ENCODE measurements at places on chromosomes 7 and 10. TPM values are rescaled to one million over a fixed set of nuclear protein-coding genes. Genes with fewer than 3 reads are reported as not detected.

Gene UFSP1
- total RNA-seq, result 1.2 TPM

Gene GIMAP1
- total RNA-seq, result not detected

Gene NUTM2B
- not detected for total RNA-seq

Gene AKR1C4
- total RNA-seq, result not detected

Gene PPP1R3A
- total RNA-seq, result not detected

Gene PTPN20
- 0.47 TPM for total RNA-seq

Gene PTPN12
- 20.1 TPM for total RNA-seq

Gene FEZF1
- not detected for total RNA-seq

Gene PRSS2
- not detected for total RNA-seq

Gene DIP2C
- 24.9 TPM for total RNA-seq

Gene NRCAM
- total RNA-seq, result 1.1 TPM

Gene AKR1C8
- not detected for total RNA-seq

Gene TSPAN33
- 0.12 TPM for total RNA-seq

Gene FZD8
- 34.9 TPM for total RNA-seq

Gene NODAL
- total RNA-seq, result not detected

Gene OR9A2
- 0.12 TPM for total RNA-seq

Gene COL13A1
- total RNA-seq, result 4.0 TPM

Gene CPXM2
- total RNA-seq, result 19.4 TPM

Gene LRRC4
- total RNA-seq, result not detected

Gene PNLIPRP2
- not detected for total RNA-seq

Gene NKX2-3
- total RNA-seq, result not detected

Gene GRM3
- not detected for total RNA-seq

Gene MYOF
- 191 TPM for total RNA-seq

Gene RINT1
- total RNA-seq, result 13.3 TPM

Gene CYP2W1
- total RNA-seq, result not detected

Gene DKK1
- 57.4 TPM for total RNA-seq

Gene SMKR1
- not detected for total RNA-seq

Gene SH2D4B
- not detected for total RNA-seq

Gene DENND10
- total RNA-seq, result 71.8 TPM

Gene RNF32
- total RNA-seq, result 0.23 TPM

Gene ANKRD2
- 0.15 TPM for total RNA-seq

Gene MAGI2
- total RNA-seq, result 5.1 TPM

Gene CYP26A1
- total RNA-seq, result 0.08 TPM

Gene LRGUK
- total RNA-seq, result not detected

Gene TECTB
- total RNA-seq, result not detected

Gene LIPN
- not detected for total RNA-seq

Gene NPVF
- not detected for total RNA-seq

All from smooth muscle cell of the coronary artery (primary cell).